Activated CD8-positive, alpha-beta memory T cell treated with anti-CD3 and anti-CD28 coated beads, Interleukin-2, amount 10 ng/mL, durations not matched to agents 7 days and 5 days (primary cell): ENCODE measurements at places on chromosomes 13 and 19. TPM values are rescaled to one million over a fixed set of nuclear protein-coding genes. Genes with fewer than 3 reads are reported as not detected.

GRCh38 chr13:23985839-23986238, 88.5 kb upstream of the C1QTNF9B start:
- H3K27me3 ChIP-seq = peaks cover 26% of the 10 kb centered on the region
- no peak for DNase-seq
- no peaks in the 10 kb centered on the region for H3K4me1 ChIP-seq
- no peak overlapping the region for H3K4me3 ChIP-seq
- no peak overlapping the region for H3K27ac ChIP-seq
- no peaks in the 10 kb centered on the region for H3K36me3 ChIP-seq

The MRI1 gene
- total RNA-seq = 59.3 TPM

The ZNF560 gene
- total RNA-seq = not detected

GRCh38 chr19:50720921-50721381, 1.3 kb upstream of the SHANK1 start:
- no peaks in the 10 kb centered on the region for H3K36me3 ChIP-seq
- H3K27me3 ChIP-seq = peaks cover 51% of the 10 kb centered on the region
- no peak overlapping the region for H3K27ac ChIP-seq

GRCh38 chr19:3507371-3508120, 1.4 kb downstream of the FZR1 start:
- H3K4me3 ChIP-seq = peak overlapping the region; percentile 92
- H3K27ac ChIP-seq = peak overlapping the region; percentile 88
- peak; percentile 55 for DNase-seq
- peaks cover 39% of the 10 kb centered on the region for H3K4me1 ChIP-seq

The CALR gene
- 745 TPM for total RNA-seq

The ZNF222 gene
- total RNA-seq = 2.3 TPM

The C19orf18 gene
- total RNA-seq = 0.88 TPM

- no peaks in the 10 kb centered on the region for H3K4me1 ChIP-seq
- DNase-seq = no peak
- no peaks in the 10 kb centered on the region for H3K36me3 ChIP-seq
- no peak overlapping the region for H3K27ac ChIP-seq
- H3K27me3 ChIP-seq = peaks cover 29% of the 10 kb centered on the region
- H3K4me3 ChIP-seq = no peak overlapping the region
Observed at GRCh38 chr13:43285933-43286597, 262.7 kb downstream of the DNAJC15 start.
